ENCODE measurements at places on chromosomes 13 and 19. TPM values are rescaled to one million over a fixed set of nuclear protein-coding genes. Genes with fewer than 3 reads are reported as not detected.

GDF15 gene
- 4.0 TPM for total RNA-seq

DNA sequence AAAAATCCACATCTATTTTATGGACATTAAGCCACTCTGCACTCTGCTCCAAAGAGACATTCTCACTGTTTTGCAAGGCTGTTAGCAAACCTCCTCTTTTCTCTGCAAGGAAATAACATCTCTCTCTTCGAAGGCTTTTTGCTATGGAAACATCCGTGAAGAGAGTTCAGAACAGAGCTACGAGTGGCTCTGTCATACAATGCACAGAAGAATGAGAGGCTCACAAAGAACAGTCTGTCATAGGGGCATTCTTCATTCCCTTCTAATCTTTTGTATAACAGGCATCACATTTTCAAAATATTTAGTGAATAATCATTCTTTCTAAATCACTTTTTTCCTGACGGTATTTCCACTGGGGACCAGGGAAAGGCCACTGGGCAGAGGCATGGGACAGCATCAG is 346.1 kb downstream of the IRS2 start:
- no peak for DNase-seq

ACTMAP gene
- total RNA-seq: 17.1 TPM

URAD gene
- not detected for total RNA-seq

DNA sequence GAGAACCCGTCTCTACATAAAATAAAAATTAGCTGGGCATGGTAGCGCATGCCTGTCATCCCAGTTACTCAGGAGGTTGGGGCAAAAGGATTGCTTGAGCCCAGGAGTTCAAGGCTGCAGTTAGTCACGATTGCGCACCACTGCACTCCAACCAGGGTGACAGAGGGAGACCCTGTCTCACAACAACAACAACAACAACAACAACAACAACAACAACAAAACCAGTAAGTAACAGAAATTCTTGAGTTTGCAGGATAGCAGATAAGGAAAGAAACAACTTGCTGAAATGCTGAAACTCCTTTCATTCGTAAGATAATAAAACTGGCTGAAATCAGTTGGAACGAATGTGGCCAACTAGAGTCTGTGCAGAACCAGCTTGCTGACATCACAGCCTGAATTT is 23.1 kb upstream of the URI1 start:
- no peak for DNase-seq

PGLYRP2 gene
- total RNA-seq: 4.7 TPM

DNA sequence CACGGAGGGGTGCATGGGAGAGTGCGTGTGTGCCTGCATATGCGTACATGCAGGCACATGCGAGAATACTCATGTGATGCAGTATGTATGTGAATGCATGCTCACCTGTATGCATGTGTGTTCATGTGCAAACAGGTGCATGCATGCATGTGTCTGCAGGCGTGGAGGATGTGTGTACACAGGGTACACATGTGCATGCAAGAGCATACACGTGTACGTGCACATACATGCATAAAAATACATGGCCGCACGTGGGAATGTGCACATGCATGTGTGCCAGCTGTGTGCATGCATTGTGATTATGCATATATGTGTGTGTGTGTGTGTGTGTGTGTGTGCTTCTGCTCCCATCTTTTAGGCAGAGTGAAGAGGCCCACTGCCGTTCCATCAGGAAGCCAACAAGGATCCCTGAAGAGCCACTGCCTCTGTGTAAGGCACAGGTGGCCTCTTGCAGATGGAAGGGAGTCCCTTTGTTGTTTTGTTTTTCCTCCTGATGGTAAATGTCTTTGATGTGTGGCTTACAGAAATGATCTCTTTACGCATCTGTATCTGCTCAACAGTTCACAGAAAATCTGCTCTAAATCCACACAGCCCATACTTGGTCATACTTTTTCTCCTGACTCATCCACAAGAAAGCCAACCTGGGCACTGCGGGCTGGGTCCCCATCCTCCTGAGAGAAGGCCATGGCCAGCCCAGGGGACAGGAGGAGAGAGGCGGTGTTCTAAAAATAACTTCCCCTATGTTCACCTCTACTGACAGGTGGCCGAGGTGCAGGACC is 50.7 kb downstream of the KLF2 start:
- DNase-seq: no peak

All from A673 (cell line).